Stimulated activated CD8-positive, alpha-beta memory T cell treated with anti-CD3 and anti-CD28 coated beads, Interleukin-12 subunit alpha, Interleukin-12 subunit beta, amount 100 ng/mL, for 1 hour (primary cell): ENCODE measurements at places on chromosomes 11 and 22.
A peak's percentile ranks its signal among the peaks of the same experiment; 100 is the strongest.

DNA sequence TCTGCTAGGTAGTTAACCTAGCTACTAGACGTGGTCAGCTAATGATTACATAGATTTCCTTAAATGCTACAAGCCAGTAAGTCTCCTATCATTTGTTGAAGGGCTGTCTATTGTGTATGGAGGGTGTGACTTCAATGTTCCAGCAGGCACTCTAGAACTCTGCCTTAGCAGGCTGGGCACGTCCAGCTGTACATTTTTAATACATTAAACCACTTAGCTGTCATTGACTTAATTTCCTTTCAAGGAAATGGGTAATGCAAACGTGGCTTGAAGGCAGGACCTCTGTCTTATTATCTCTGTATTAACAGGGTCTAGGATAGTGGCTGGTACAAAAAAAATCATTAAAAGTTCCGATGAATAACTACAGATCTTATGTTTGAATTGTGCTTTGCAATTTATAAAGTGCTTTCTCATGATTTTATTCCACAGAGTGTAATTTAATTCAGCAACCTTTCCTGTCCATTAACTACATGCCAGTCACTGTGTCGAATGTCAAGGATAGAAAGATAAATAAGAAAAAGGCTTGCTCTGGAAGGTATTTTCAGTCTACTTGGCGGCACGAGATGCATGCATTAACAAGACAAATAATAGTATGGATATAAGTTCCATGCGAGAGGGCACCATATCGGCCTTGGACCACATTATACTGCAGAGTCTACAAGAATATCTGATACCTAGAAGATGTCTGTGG lies 60.3 kb downstream of the APOL3 start:
- DNase-seq, result no peak

DNA sequence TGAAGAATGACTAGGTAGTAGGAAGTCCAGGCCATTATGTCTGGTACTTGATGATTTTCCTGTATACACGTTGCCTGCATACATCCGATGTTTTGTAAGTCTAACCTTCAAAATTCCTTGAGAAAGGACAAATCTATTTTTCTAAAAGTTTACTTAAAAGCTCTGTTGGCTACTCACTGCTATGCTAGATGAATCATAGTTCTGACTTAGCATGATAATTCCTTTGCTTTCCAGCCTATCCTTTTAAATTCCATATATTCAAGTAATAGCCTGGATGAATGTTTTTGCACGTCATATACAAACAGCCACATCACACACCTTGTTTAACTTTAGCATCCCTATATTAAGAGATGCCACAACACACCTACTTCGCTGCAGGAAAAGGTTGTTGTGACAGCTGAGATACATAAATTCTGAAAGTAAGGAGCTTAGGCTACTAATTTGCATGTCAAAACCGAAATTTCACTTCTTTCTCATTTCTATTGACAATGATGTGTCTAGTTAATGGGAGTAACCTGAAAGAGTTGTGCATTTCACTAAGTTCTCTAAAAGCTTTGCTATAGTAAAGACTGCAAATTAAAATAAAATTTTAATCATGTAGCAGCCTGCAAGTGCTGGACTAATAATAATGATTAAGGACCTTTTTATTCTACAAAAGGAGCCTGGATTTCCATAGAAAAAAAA lies 1116.4 kb downstream of the JRKL start:
- DNase-seq, result no peak

DNA sequence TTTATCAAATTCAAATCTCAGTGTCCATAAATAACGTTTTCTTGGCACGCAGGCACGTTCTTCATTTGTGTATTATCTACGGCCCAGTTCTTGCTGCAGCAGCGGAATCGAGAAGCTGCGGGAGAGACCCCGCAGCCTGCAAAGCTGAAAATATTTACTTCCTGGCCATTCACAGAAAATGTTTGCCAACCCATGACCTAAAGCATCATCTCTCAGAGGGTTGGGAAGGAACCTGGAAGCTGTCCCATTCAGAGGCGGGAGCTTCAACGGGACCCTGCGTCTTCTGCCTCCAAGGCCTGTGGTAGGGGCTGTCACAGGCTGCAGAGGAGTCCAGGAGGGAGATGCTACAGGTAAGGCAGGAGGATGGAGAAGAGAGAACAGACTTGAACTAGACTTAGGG lies 319.2 kb downstream of the MN1 start:
- no peak for DNase-seq

- DNase-seq, result peak; percentile 13
These were observed 344 bp downstream of the IFT27 start for GRCh38 chr22:36775586-36775963.

GRCh38 chr22:35357883-35358621 lies 22.8 kb upstream of the HMOX1 start:
- DNase-seq, result no peak

GRCh38 chr22:49618677-49618953 lies 209.1 kb downstream of the BRD1 start:
- DNase-seq, result no peak

DNA sequence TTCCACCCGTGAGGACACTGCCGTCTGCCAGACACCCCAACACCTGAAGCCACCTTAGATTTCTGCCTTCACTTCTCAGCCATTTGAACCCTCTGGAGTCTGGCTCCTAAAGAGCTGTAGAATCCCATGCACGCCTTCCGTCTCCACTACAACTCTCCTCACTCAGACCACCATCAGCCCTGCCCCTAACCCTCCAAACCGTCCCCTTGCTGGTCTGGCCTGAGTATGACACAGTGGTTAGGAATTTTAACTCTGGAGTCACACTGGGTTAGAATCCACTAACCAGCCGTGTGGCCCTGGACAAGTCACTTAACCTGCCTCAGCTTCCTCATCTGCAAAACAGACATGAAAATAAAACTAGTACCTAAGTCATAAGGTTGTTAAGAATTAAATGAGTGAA lies 3.0 kb downstream of the CNIH2 start:
- DNase-seq, result no peak

- no peak for DNase-seq
These were observed 48.3 kb downstream of the QSER1 start for GRCh38 chr11:32940865-32941264.

- DNase-seq, result no peak
These were observed 4.5 kb downstream of the ARVCF start for GRCh38 chr22:20011993-20012740.

GRCh38 chr11:72195518-72196270 lies 3.8 kb downstream of the FOLR1 start:
- DNase-seq, result no peak

DNA sequence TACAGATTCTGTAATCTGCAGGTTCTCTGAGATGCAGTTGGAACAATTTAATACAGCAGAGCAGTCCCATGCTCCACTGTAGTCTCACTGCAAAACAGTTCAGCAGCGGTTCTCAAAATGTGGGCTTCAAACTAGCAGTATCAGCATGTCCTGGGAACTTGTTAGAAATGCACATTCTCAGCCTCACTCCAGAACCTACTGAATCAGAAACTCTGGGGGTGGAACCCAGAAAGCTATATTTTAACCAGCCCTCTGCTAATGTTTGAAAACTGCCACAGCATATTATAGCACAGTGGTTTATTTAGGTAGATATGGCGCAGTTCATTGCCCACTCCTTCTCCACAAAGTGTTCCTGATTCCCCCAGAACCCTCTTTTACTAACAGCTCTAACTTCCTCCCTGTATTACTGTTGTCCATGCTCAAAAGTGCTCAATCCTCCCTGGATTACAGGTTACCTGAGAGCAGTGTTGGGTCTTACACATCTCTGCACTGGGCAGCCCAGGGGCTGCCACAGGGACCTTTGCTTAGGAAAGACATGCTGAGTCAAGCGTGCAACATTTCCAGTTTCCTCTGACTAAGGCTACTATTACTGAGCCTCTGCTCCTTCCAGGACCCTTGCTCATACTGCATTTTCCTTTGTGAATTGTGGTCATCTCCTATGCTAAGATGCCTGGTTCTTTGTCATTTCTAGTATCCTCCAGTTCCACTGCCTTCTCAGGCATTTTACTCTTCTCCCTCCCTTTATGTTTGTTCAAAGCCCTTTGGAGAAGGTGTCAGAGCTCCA lies 7.7 kb upstream of the DGAT2 start:
- DNase-seq, result no peak

GRCh38 chr11:73598719-73599379 lies 937 bp upstream of the FAM168A start:
- DNase-seq, result no peak

GRCh38 chr11:32259641-32260081 lies 168.8 kb downstream of the RCN1 start:
- DNase-seq, result no peak

DNA sequence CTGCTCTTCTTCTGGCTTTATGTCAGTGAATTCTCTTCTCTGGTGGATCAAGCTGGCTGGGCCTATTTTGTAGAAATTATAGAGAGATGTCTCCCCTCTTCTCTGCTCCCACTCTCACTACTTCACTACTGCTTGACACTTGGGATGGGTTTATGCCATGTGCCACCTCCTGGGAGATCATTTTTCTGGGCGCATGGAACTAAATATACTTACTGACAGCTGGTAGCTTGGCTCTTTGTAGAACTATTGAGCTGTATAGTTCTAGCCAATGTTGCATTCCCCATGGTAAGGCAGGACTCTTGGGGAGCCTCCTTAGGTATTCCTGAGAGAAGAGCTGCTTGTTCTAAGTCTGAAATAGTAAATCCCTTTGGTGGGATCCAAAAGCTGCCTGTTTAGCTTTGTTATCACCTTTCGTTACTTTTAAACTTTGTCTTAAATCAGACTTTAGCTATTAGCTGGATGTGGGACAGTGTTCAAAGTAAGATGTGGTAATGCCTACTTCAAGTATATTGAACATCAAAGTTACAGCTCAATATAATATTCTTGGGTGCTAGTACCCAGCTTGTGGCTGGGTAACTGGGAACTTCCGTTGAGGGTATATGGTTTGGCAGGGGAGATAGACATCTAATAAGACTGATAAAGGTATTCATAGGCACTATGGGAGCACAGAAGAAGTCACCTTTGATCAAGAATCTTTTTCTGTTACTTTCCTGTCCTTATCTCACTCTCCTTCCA lies 87.5 kb upstream of the RRM1 start:
- DNase-seq, result no peak

DNA sequence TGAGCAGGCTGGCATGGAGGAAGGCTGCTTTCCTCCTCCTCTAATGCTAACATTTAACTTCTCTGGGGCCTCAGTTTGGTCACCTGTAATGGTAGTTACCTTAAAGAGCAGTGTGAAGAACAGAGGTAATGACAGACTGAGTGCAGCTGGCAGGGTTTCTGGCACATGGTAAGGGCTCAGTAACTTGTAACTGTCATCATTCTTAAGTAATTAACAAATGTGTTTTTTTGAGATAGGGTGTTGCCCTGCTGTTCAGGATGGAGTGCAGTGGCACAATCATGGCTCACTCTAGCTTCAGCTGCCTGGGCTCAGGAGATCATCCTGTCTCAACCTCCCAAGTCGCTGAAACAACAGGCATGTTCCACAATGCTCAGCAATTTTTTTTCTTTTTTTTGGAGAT lies 242.0 kb upstream of the SYN3 start:
- no peak for DNase-seq

GRCh38 chr22:30239488-30240405 lies 6.8 kb downstream of the LIF start:
- no peak for DNase-seq

- no peak for DNase-seq
These were observed 21.0 kb upstream of the MIEF1 start for GRCh38 chr22:39481054-39481453.

- DNase-seq, result no peak
These were observed 51.4 kb upstream of the EIF3D start for GRCh38 chr22:36580371-36580770.
